ENCODE measurements at places on chromosomes 5 and 9.

DNA sequence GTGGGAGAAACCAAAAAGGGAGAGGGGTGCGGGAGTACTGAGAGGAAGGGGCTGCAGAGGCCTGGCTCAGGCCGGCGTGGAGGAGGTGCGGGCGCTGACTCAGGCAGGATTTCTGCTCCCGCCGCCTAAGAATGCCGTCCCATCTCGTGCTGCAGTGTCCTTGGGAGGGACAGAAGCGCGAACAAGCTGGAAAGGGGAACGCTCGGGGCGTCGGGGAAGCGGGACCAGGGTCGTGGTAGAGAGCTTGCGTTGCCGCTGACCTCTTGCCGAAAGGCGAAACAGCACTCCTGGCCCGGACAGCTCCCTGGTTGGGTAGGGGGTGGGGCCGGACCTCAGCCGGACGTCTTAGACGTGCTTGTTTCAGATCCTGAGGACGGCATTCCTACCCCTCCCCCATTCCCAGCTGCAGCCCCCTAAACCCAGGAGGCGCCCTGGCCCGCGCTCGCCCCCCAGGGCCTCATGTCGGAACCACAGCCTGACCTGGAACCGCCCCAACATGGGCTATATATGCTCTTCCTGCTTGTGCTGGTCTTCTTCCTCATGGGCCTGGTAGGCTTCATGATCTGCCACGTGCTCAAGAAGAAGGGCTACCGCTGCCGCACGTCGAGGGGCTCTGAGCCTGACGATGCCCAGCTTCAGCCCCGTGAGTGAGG, 1.1 kb downstream of the RELL2 start:
- no peak for DNase-seq

GRCh38 chr5:56313004-56313531, 79.9 kb upstream of the ANKRD55 start:
- DNase-seq: no peak

- no peak for DNase-seq
Measured at GRCh38 chr5:1109542-1110306, 2.1 kb downstream of the SLC12A7 start.

DNA sequence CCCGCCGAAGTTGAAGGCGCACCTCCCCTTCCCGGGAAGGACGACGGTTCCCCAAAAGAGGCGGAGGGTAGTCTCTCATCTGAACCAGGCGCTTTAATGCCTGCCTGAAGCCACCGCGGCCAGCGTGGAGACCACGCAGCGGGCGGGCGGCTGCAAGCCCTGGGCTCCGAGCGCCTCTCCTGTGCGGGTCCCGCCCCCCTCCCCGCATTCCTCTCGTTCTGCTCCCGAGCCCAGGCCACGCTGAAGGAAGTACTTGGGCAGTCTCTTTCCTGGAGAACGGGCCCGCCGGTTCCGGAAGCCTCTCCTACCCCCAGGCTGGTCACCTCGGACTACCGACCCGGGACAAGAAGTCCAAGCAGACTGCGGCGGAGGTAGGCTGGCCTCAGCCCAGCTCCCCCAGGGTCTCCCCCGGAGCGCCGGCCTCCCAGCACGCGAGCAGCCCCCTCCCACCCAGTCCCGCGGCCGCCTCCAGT, 571 bp downstream of the PPIC start:
- DNase-seq: no peak

- no peak for DNase-seq
Measured at GRCh38 chr5:81363093-81363871, 30.7 kb downstream of the ACOT12 start.

DNA sequence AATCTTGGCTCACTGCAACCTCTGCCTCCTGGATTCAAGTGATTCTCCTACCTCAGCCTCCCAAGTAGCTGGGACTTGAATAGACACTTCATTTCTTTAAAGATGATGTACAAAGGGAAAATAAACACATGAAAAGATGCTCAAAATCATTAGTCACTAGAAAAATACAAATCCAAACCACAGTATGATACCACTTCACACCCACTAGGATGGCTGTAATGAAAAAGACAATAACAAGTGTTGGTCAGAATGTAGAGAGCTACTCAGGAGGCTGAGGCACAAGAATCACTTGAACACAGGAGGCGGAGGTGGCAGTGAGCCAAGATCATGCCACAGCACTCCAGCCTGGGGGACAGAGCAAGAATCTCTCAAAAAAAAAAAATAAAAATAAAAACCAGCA, 13.0 kb downstream of the F2RL2 start:
- DNase-seq: no peak

DNA sequence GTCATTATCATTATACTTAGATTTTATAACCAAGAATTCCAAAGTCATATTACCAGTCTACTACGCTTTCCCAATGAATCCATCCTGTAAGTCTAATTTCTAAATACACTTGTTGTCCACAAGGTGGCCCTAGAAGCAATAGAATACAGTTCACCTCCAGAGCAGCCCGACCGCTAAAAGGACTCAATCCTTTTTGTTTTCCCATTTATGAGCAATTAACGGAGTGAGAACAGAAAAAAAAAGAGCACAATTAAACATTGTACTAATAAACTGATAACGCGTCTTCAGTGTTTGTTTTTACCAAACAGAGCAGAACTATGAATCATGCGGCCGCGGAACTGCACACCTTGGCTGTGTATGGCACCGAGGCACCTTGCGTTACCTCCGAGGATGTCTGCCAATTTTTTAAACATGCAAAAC, 160.7 kb upstream of the DAPK1 start:
- DNase-seq: no peak

DNA sequence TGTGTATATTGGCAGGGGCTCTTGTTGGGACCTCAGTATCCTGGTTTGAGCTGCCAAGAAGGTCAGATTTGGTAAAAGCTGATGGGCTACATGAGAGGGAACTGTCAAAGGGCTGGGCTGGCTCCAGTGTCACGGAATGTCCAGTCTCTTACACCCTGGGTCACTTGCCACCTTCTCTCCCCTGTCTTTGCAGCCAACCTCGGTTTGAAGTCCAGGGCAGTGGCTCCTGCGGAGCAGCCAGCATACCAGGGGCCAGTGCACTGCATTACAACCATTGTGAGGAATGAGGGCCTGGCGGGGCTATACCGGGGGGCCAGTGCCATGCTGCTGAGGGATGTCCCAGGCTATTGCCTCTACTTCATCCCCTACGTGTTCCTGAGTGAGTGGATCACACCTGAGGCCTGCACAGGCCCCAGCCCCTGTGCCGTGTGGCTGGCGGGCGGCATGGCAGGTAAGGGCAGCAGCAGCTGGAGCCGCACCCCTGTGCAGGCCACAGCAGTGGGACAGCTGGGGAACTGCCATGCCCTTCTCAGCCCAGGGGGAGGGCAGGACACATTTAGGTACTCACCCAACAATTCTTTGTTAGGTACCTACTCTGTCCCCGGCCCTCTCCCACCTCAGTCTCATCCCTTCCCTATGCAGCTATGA, 24.2 kb downstream of the IL9 start:
- no peak for DNase-seq

DNA sequence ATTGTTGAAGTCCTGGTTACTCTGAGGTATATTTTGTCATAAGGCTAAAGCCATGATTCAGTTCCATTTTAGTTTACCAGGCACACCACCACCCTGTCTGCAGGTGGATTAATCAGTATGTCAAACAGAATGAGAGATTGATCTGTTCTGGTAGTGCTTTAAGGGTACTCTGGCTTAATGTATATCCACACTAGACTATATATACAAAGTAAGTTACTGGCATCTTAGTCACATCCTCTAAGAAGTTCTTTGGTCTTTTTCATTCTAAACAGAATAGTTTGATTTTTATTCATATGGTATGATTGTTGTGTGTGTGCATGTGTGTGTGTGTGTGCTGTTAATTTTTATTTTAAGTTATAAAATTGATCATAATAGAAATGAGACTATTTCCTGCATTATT, 61.8 kb downstream of the RAB24 start:
- no peak for DNase-seq

DNA sequence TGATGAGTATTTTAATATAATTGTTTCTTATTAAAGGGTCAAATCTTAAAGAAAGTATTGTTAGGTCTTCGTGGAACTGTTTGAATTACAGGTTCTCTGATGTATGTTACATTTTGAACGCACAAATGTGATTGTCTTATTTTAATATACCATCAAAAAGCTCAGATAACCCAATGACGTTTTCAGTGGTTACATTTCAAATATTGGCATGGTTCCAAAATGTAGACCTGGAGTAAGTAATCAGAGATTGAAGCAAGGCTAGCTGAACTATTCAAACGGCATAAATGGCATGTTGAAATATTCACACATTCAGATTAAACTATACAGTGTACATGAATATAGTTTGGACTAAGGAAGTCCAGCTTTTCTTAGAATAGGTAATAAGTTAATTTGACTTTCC, 281.7 kb upstream of the EFNA5 start:
- no peak for DNase-seq

- DNase-seq: peak; percentile 59
Measured at GRCh38 chr9:100714372-100715099, 136.7 kb downstream of the CAVIN4 start.

GRCh38 chr9:127884427-127884911, 7.0 kb upstream of the AK1 start:
- no peak for DNase-seq

- DNase-seq: no peak
Measured at GRCh38 chr9:32441678-32442077, 57.2 kb downstream of the ACO1 start.

DNA sequence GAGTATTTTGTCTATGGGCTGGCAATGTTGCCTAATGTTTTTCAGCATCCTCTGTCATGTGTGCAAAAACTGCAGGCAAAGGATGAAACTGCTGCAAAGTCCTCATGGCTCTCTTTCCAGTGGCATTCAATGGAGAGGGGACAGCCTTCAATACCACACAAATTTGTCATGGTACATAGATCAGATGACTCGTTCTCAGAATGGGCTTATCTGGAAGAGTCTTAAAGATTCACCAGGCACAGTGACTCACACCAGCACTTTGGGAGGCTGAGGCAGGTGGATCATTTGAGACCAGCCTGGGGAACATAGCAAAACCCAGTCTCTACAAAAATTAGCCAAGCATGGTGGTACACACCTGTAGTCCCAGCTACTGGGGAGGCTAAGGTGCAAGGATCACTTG, 5.3 kb downstream of the CDKN2AIPNL start:
- DNase-seq: peak; percentile 15

DNA sequence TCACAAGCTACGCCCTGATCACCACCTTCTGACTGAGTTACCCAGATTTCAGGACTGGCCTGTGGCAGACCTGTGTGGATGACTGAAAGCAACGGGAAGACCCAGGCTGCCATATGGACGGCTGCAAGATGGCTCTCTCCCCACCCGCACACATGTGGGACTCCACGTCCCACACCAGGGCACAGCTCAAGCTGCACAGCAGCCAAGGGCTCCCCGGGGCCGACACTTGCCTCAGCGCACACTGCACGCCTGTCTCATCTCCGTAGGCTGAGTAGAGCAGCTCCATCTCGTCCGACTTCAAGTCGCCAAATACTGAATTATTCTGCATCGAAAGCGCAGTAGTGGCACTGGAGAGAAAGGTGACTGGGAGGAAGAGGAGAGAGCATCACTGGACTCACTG, 14.5 kb downstream of the BRD9 start:
- DNase-seq: no peak

DNA sequence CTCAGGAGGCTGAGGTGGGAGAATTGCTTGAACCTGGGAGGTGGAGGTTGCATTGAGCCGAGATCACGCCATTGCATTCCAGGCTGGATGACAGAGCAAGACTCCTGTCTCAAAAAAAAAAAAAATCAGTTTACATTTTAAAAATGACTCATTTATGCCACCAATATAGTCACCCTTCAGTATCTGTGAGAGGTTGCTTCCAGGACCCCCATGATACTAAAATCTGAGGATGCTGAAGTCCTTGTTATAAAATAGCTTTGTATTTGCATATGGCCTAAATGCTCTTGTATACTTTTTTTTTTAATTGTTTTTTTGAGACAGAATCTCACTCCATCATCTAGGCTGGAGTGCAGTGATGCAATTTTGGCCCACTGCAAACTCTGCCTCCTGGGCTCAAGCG, 5.8 kb downstream of the OCLN start:
- no peak for DNase-seq

- DNase-seq: no peak
Measured at GRCh38 chr5:134965271-134965825, 2.4 kb upstream of the CATSPER3 start.

- no peak for DNase-seq
Measured at GRCh38 chr9:95629585-95629984, 112.8 kb upstream of the PTCH1 start.
